ENCODE measurements at places on chromosomes 7 and 10.

DNA sequence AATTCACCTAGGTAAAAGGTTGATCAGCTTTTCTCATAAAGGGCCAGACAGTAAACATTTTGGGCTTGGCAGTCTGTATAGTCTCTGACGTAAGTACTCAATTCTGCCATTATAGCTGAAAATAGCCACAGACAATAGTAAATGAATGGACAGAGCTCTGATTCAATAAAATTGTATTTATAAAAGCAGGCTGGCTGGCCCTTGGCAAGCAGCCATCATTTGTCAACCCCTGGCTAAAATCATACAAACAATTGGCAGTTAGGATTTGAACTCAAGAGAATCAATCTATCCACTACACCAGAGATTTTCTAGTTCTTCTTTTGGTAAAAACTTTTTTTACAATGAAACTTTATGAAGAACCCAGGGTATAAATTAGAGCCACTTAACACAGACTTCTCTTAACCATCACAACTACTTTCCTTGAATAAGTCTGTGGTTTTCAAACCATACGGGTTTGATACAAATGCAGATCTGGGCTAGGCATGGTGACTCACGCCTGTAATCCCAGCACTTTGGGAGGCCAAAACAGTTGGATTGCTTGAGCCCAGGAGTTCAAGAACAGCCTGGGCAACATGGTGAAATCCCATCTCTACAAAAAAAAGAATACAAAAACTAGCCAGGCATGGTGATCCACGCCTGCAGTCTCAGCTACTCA, 124.5 kb downstream of the SLC16A9 start:
- no peak for DNase-seq

DNA sequence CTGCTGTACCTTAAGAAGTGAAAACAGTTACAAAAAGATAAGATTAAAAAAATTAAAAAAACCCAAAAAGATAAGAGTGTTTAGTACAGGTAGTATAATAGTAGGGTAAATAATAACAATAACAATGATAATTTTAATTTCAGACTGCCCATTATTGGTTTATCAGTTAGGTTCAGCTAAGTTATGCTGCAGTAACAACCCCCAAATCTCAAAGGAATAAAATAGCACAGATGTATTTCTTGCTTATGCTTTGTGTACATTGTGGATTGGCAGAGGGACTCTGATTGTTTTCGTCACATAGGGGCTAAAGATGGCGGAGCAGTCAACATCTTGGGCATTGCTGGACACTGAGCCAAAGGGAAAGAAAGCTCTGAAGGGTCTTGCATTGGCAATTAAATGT, 264.6 kb downstream of the LRMDA start:
- no peak for DNase-seq

DNA sequence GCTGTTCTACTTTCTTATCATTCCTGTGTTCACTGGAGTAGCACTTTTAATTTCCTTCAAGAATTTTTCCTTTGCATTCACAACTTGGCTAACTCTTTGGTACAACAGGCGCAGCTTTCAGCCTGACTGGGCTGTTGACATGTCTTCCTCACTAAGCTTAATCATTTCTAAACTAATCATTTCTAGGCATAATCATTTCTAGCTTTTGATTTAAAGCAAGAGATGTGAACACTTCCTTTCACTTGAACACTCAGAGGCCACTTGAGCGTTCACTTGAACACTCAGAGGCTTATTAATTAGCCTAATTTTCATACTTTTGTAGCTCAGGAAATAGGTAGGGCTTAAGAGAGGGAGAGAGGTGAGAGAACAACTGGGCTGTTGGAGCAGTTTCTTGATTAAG, 15.9 kb downstream of the C10orf90 start:
- DNase-seq = no peak

DNA sequence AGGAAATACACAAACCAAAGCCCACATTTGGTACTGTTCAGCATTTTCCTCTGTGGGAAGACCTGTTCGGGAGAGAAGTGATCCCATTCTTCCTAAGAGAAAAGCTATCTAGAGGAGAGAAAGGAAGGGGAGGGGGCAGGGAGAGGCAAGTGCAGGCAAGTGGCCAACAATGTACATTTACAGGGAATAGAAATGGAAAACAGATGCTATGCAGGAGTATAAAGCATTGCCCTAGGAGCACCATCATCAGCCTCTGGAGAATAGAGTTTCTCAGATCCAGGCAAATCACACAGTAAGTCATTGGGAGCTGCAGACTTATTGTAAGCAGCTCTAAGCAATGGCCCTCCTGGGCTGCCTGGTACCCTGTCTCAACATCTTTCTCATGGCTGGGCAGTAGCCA, 424.4 kb upstream of the AUTS2 start:
- DNase-seq = no peak

DNA sequence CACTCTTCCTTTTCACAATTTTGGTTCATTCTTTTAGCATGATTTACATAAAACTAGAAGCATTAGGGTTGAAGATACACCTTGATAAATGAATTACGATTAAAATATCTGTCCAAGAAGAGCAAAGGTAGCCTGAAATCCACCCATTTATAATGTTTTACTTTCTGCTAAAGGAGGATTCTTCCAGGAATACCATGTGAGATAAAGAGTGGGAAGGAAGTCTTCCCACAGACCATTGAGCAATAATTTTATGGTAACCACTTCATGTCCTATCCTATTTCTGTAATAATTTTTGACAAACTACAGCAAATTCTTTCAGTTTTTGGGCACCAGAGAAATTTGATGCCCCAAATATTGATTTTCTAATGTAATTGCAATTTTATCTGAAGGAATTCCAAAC, 150.6 kb upstream of the STEAP4 start:
- no peak for DNase-seq

GRCh38 chr7:131949659-131950058, 393.2 kb upstream of the PODXL start:
- DNase-seq = no peak

DNA sequence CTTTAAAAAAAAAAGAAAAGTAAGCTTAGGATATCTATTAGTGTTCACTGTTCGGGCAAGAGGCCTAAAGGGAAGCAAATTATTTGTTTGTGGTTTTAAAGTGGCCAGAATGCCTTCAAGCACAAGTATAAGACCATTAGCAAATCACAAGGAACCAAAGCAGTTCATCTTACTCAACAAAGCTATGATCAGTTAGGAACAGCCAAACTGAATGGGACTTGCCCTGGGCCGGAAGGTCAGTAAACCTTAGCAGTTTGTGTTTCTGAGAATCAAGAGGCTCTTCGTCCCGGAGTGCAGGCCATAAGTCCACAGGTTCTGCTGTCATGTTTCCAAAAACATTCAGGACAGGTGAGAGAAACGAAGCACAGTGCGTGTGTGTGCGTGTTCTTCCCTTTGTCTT, 4.5 kb downstream of the FBXW4 start:
- peak; percentile 24 for DNase-seq

- DNase-seq = no peak
Observed at GRCh38 chr7:6495597-6496262, 48.0 kb upstream of the DAGLB start.

Measured in DMS79 (cell line).